ENCODE measurements at places on chromosomes 5 and 9.

DNA sequence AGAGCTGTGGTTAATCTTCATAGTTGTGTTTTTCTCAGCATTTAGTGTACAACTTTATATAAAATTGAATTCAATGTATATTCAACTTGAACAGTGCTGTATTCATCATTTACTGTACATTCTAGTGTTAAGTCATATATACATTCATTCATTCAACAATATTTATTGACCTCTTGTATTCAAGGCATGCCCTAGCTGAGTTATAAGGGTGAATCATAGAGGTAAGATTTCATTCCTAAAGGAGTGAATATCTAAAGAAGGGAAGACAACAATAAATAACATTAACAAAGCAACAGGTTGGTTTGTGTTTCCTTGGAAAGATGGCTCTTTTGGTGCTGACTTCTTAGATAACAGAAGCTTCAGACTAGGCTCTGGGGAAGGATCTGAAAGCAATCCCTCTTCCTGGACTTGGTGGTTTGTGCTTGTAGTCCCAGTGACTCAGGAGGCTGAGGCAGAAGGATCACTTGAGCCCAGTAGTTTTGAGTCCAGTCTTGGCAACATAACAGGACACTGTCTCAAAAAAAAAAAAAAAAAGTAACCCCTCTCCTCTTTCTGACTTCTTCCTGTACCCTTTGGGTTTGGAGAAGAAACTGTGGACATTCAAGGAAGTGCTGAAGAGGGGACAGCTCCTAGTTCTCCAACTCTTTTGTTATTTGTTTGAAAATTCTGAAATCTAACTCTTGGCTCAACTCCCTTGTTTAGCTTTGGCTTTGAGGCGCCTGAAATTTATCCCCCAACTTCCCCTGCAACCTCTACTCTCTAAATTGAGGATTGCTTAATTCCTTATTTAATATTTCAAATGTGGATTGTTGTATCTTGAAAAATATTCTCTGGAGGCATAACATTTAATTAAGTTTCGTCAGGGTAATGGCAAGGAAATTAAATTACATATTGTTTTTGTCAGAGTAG lies 80.2 kb downstream of the OSTF1 start:
- DNase-seq, result no peak

- no peak for DNase-seq
Observed at GRCh38 chr9:73470766-73471165, 319.1 kb downstream of the ANXA1 start.

GRCh38 chr5:154369682-154370081 lies 76.1 kb upstream of the SAP30L start:
- no peak for DNase-seq

GRCh38 chr5:84213212-84213611 lies 171.5 kb downstream of the EDIL3 start:
- DNase-seq, result no peak

GRCh38 chr9:116101516-116101915 lies 52.1 kb upstream of the PAPPA start:
- no peak for DNase-seq

GRCh38 chr9:28301281-28301680 lies 728.0 kb upstream of the C9orf72 start:
- no peak for DNase-seq

DNA sequence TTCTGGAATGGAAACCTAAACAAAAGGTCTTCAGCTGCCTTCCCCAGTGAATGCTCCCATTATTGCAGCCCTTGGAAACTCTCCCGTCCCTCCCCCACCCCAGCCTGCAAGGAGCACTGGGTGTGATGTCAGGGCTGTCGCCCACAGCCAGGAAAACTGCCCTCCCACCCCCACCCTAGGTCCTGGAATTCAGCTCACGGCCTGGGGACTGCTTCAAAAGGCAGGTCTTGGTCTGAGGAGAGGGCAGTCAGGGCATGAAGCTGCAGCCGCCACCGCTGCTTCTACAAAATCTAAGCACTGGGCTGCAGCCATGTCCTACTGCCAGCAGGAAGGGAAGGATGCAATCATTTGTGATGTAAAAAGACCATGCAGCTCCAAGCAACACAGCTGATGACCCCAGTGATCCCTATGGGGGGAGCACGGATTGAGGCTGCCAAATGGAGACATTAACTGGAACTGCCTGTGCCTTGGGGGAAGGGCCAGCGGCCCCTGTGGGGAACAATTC lies 11.4 kb downstream of the GRHPR start:
- DNase-seq, result no peak

DNA sequence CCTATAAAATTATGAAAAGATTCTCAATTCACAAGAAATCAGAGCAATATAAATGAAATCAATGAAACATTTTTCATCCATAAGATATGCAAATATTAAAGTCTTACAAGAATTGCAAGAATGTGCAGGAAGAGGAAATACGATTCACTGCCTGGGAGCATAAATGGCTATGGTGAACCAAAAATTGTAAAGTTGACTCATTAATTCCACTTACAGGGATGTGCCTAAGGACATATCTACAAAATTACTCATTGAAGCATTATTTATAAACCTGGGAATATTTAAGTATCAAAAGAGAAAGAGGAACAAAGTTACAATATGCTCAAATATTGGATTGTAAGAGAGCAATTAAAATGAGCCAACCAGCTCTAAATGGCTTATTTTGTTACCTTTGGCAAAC lies 6.9 kb upstream of the NIPSNAP3A start:
- no peak for DNase-seq

DNA sequence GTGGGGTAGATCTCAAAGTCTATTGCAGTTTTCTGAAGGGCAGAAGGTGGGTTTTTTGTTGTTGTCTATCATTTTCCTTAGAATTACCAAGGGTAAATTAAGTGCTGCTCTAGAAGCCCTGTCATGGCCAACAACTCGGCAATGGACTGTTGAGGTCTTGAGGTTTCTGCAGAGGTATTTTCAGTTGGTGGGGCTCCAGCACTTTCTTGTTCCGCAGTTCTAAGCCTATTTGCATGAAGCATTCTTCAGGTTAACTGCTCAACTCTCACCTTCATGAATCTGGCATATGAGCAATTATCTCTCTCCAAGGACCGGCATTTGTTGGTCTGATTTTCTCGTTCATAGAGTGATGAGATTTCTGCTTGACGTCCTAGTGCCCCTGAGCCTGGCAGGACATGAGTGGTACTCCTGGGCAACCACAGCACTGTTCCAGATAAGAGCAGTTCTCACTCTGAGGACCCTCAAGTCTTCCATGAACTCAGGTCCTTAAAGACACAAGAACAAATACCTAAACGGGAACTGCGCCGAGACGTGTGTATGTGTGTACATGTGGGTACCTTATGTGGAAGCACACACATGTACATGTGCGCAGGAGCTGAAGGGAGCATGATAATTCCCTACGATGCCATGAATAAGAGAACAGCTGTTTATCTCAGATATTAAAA lies 544.5 kb downstream of the CSNK1G3 start:
- DNase-seq, result no peak

- no peak for DNase-seq
Observed at GRCh38 chr5:45335978-45336377, 360.2 kb downstream of the HCN1 start.

GRCh38 chr5:62082370-62082801 lies 223.6 kb upstream of the KIF2A start:
- no peak for DNase-seq

DNA sequence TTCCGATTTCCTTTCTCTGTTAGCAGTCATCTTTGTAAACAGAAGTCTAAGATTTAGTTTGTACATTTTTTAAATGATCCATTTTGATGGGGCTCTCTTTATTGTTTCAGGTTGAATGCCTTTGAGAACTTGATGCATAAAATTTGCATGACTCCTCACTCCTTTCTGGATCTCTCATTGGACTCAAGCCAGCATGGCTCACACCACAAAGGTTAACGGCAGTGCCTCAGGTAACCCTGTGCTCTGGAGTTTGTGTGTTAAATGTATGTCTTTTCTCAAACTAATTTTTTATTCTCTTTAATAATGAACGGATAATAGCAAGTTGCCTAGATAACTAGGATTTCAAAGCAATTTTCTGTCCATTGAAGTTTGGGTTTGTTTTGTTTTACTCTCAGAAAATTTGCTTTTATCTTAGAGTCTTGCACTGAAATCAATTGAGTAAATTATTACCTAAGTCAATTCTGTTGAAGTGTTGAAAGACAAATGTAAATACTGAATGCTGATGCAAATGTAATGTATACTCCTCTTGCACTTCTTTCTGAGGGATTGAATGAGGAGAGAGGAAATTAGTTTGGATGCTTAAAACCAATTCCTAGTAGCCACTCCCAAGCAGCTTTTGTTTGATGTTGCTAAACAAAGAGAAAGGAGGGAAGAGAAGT lies 164.6 kb upstream of the DMRT1 start:
- DNase-seq, result no peak

GRCh38 chr5:123115020-123115419 lies 26.0 kb downstream of the PRDM6 start:
- no peak for DNase-seq
